CD4-positive, alpha-beta T cell treated with Interleukin-15 for 4 hours (primary cell): ENCODE measurements at places on chromosomes 2 and 18.

DNA sequence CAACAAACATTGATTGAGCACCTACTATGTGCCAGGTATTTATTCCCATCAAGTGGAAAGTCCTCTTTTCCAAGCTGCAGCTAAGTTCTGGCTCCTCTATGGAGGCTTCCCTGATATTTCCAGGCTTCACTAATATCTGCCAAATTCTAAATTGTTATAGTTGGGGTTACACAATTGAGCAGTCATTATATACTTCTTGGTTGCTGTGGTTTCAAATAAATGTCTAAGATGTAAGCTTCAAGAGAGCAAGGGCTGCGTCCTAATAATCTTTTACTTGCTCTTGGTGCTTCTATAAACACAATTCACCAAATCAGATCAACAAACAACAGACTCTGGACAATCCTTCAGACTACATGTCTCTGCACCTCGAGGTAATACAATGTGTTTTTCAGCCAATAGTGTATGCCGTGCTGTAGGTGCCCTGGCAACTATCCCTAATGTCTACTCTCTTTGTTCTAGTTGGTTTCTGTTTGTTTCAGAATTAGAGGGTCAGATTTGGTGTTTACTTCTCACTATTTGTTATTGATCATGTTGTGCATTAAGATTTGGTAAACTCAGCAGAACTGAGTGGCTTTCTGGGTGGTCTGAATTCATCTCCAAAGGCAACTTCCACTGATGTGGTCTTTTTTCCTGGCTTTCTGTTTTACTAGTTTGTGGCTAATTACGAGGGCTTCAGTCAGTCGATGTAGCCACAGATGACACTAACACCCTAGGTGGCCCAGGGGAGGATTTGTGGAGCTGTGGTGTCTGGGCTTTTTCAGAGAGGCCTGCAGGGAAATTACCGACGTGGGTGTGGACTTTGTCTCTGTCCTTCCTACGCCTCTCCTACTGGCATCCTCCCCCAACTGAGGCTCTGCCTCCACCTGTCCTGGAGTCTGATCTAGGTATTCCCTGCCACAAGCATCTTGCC is 50.4 kb downstream of the CDCA7 start:
- no peak for DNase-seq

- DNase-seq: no peak
Measured at GRCh38 chr2:68420254-68420910, 46.7 kb downstream of the FBXO48 start.

DNA sequence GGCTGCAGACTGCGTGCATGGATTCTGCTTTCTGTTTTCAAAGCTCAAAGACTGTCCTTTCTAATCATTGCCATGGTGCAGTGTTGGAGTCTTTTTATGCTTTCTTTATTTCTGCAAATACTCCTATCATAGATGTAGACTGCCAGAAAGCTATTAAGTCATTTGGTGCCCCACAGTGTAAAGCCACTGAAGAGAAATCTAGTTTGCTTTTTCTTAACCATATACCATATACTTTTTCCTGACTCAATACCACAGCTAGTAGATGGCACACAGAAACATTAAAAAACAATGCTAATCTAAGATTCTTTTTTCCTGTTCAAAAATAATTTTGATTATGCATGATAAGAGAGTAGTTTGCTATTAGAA is 109.9 kb upstream of the RAB27B start:
- no peak for DNase-seq

- no peak for DNase-seq
Measured at GRCh38 chr18:23825496-23825895, 136.2 kb downstream of the LAMA3 start.

GRCh38 chr2:174827371-174828369 is 63.4 kb upstream of the CHRNA1 start:
- DNase-seq: no peak

DNA sequence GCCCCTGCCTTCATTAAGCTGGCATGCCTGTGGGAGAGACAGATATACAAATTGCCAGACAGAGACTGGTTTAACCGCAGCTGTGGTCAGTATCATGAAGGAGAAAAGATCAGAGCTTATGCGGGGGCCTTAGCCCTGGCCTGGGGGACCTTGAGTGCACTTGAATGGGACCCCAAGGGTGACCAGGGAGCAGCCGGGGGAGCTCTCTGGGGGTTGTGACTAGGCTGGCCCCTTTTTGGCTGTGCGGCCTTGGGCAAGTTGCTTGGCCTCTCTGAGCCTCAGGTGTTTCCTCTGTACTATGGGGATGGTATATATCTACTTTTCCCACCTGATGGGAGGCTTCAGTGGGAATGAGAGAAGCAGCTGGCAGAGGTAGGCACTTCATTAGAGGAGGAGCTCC is 35.7 kb downstream of the INHBB start:
- no peak for DNase-seq

- DNase-seq: no peak
Measured at GRCh38 chr2:219967247-219968245, 340.1 kb downstream of the SLC4A3 start.
